Bronchial epithelial cell (primary cell): ENCODE measurements at places on chromosomes 1 and 21. TPM values are rescaled to one million over a fixed set of nuclear protein-coding genes. Genes with fewer than 3 reads are reported as not detected.

GRCh38 chr1:58047265-58047858, 499.2 kb downstream of the OMA1 start:
- DNase-seq = no peak

GRCh38 chr1:235533476-235534168, 29.4 kb upstream of the B3GALNT2 start:
- no peak for DNase-seq

GRCh38 chr1:230896779-230897178, 28.5 kb upstream of the C1orf198 start:
- no peak for DNase-seq

GRCh38 chr1:69787151-69787550, 219.4 kb downstream of the LRRC7 start:
- DNase-seq = no peak

- no peak for DNase-seq
These were observed 12.6 kb downstream of the TMEM269 start for GRCh38 chr1:42797414-42797813.

GRCh38 chr1:203439131-203439730, 36.4 kb upstream of the PRELP start:
- DNase-seq = no peak

- peak; percentile 27 for DNase-seq
These were observed 26.7 kb downstream of the CFH start for GRCh38 chr1:196678510-196678884.

DNA sequence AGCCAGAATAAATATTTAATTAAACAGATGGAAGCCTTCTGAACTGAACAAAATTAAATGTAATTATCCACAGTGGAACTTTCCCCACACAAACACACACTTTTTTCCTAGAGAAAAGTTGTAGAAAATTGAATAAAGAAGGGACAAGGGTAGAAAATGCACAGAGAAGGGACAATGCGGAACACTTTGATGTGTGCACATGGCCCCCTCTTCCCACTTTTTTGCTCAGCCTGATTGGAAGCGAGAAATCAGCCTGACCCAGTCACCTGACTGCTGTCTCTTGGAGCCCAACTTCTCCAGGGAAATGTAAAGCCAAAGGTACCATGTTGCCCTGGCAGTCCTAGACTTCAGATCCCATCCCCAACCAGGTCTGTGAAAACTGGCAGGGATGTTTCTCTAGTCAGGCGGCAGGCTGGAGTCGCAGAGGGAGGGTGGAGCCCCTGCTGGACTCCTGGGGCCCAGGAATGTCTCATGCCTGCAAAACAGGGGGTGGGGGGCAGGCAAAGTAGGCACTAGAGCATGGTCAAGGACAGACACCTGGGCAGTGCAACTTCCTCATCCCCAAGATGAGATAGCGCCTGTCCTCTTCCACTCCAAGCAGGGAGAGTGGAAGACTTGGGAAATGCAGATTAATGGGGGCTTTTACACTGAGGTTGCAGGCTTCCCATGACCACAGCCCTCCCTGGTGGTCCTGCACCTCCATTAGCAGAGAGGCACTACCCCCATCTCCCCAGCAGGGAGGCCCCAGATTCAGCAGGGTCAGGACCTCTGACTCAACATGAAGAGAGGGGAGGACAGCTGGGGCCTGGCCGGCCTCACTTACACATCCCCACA, 2.8 kb downstream of the CERS2 start:
- no peak for DNase-seq

DNA sequence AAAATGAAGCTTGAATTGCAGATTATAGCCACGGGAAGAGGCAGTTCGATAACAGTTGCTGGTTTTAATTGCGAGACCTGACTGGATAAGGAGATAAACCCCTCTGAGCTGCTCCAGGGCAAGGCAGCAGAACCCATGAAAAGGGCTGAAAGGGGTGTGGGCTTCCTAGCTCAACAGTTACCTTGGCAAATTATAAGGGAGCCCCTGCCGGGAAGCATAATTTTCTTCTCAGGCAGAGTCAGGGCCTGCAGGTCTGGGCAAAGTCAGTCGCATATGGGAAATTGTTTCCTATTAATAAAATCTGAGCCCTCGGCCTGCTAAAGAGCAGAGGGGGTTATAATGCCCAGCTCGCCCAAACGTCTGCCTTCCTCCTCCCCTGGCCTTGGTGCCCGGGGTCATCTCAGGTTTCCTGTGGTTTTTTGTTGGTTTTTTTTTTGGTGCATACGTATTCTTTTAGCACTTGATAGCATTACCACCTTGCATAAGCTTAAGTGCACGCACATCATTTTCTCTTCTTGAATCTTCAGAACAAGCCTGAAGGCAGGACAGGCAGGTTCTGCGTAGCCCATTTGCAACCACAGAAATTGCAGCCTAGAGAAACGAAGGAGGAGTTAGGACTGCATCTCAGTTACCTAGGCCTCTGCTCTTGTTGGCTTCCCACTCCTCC, 33.9 kb upstream of the SELENON start:
- DNase-seq = no peak

GRCh38 chr1:23565776-23566175, 6.5 kb upstream of the ID3 start:
- DNase-seq = no peak

DNA sequence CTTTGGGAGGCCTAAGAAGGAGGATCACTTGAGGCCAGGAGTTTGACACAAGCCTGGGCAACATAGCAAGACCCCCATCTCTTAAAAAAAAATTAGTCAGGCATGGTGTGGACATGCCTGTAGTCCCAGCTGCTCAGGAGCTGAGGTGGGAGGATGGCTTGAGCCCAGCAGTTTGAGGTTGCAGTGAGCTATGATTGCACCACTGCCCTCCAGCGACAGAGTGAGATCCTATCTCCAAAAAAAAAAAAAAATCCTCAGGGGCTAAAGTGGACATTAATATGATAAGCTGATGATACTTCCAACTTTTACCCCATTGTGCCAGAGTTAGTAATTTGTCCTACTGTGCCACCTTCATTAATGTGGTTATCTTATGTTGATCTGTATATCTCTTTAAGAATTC, 327.8 kb upstream of the FMN2 start:
- no peak for DNase-seq

DNA sequence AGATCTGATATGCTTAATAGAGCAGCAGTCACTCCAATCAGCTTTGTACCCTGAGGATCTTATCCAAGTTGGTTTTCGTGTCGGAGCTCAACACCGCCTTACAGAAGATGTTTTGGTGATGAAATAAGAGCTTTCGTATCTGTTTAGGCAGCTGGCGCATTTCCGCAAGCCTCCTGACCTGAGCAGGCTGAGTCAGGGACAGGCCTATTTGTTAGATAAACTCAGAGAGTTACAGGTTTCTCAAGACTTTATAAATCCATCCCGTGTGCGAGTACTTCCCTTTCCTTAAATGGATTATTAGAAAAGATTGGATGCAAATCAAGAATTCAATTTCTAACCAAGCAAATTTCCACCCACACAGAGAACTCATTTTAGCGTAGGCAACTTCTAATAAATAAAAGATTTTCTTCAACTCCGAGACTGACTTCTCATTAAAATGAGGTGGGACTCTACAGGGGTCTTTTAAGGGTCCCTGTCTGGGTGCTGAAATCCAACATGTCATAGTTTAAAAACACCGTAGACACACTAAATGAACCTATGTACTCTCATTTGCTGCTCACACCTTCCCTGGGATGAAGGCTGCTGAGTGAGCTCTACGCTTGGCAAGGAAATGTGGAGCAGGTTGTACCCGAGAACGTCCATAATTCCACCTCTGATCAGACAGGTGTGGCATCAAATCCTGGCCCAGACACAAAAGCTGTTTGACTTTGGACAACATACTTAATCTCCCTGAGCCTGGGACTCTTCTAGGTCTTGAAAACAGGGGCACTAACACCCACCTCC, 106.9 kb upstream of the F3 start:
- peak; percentile 99 for DNase-seq

- DNase-seq = peak; percentile 22
These were observed 112.1 kb downstream of the PCNX2 start for GRCh38 chr1:233183226-233184020.

- peak; percentile 25 for DNase-seq
These were observed 46.8 kb upstream of the WASF2 start for GRCh38 chr1:27536767-27537166.

DNA sequence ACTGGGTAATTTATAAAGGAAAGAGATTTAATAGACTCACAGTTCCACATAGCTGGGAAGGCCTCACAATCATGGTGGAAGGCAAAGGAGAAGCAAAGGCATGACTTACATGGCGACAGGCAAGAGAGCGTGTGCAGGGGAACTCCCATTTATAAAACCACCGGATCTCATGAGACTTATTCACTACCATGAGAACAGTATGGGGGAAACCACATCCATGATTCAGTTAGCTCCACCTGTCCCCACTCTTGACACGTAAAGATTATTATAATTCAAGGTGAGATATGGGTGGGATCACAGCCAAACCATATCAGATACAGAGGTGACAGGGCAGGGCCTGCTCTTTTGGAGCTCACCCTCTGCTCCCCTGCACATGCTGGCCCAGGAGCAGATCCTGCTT, 31.4 kb upstream of the TMEM61 start:
- DNase-seq = no peak

- peak; percentile 32 for DNase-seq
These were observed 47.0 kb upstream of the POU2F1 start for GRCh38 chr1:167173516-167174184.

DNA sequence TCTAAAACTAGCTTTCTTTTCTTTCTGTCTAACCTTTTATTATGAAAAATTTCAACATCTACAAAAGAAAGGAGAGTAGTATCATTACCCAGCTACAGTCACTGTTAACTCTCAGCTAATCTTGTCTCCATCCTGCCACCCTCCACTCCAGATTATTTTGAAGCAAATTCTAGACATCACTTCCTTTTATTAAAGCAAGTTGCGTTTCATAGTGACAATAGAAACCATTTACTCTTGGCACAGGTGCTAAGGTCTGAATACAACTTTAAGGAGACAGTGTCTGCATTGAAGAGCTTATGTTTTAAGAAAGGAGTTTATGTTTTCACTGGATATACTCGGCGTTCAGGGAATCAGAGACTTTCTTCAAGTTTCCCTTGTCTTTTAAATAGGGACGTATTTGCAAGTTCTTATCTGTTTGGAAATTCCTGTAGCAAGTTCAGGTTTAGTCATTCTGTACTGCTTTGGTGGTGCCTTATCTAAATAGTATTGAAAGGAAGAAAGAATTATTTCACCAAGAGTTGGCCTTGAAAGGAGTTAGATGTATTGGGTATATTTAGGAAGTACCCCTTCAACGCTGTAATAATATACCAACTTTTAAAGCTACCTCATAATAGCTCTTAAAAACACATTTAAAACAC, 42.7 kb downstream of the ITSN1 start:
- DNase-seq = peak; percentile 61

- no peak for DNase-seq
These were observed 25.0 kb upstream of the SLC2A1 start for GRCh38 chr1:42983693-42984092.

Gene UBE2U
- not detected in 2 replicates for total RNA-seq

Gene OBSCN
- total RNA-seq = 6.3 and 7.6 TPM in 2 replicates

Gene ASCL5
- under 0.01 and 0.13 TPM in 2 replicates for total RNA-seq

Gene TCHH
- under 0.01 TPM in 2 replicates for total RNA-seq

Gene MASP2
- not detected in 2 replicates for total RNA-seq

Gene NLRP3
- under 0.01 TPM in 2 replicates for total RNA-seq

Gene SPRR2G
- not detected in 2 replicates for total RNA-seq

Gene GJA8
- total RNA-seq = not detected in 2 replicates

Gene RCSD1
- total RNA-seq = under 0.01 and 0.13 TPM in 2 replicates

Gene ALX3
- not detected in 2 replicates for total RNA-seq

Gene LAMC2
- 1,014 and 1,840 TPM in 2 replicates for total RNA-seq

Gene DMBX1
- total RNA-seq = not detected in 2 replicates

Gene COL9A2
- total RNA-seq = under 0.01 and 0.13 TPM in 2 replicates

Gene CDA
- 0.79 and 1.4 TPM in 2 replicates for total RNA-seq
